NCI-H2171 treated with DMSO at 0.1 percent for 48 hours (cell line): ENCODE measurements at places on chromosomes 2 and 18.
A peak's percentile ranks its signal among the peaks of the same experiment; 100 is the strongest.

- DNase-seq: no peak
Observed at GRCh38 chr2:124120246-124120645, 95.2 kb downstream of the CNTNAP5 start.

DNA sequence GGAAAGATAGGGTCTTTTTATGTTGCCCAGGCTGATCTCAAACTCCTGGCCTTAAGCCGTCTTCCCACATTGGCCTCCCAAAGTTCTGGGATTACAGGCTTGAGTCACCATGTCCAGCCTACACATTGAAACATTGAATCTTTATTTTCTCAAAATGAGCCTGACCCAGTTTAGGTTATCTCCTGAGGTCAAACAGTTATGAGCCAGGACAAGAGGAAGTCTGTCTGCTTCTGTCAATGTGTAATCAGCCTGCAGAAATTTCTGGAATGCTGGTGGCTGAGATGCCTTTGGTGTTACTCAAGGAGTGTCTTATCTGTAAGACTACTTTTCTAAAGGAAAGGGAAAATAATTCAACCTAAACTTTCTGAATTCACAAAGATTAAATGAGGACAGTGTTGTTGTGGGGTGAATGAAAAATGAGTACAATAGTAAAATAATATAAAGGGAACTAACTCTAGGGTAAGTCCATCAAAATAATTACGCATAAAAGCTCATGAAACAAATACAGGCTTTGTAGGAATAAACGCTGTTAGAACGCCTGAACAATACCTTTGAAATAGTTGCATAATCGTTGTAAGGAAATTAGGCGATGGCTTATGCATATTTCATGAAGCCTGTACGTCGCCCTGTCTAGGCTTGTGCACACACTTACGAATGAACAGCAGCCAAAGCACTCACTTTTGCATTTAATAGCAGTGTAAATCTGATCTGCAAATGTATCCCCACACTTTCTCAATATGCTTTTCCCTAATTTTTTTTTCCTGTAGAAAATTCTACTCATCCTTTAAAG, 260.8 kb downstream of the RDH14 start:
- DNase-seq: peak; percentile 71

DNA sequence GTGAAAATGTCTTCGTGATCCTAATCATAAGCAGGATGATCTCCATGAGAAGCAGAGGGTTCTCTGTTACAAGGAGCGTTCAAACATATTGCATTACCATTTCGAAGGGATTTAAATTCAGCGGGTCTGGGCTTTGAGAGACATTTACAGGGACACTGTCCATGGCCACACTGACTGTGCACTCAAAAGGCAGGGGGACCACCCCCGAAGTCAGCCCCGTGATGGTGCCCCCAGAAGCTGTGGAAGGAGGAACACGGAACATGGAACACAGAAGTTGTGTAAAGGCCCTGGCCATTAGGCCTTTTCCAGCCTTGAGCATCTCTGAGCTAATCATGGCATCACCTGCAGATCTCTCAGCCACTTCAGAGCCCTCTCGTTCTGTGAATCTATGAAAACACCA, 268.4 kb upstream of the MYT1L start:
- DNase-seq: no peak

GRCh38 chr18:32734442-32734841, 38.4 kb downstream of the KLHL14 start:
- no peak for DNase-seq

DNA sequence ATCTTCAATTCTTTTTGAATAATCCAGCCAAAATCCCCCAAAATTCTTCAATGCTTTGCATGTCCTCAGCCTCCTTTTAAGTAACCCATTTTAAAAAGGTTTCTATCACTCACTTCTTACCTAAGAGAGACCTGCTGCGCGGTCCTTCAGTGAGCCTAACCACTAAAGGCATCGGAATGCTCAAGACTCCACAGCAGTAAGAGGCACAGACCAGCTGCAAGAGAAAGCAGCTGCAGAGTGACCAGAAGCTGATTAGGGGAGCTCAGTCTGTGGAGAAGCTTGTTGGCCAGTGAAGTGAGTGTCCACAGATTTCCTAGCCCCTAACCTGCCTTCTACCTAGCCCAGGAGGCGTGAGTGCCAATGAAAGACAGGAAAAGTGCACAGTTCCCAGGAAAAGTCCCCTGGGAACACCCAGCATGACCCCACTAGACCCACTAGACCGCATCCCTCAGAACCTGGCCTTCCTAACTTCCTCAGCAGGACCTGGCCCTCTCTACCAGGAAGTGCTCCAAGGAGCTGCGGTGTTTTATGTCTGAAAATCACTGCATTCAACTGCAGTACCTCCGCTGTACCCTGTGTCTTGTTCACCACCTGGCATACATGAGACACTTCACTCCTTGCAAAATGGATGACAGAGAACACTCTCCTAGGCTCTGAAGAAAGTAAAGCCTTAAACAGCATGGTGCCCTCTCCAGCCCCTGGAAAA, 10.1 kb downstream of the MBOAT2 start:
- no peak for DNase-seq

- no peak for DNase-seq
Observed at GRCh38 chr2:241891988-241892298, 22.4 kb downstream of the RTP5 start.

DNA sequence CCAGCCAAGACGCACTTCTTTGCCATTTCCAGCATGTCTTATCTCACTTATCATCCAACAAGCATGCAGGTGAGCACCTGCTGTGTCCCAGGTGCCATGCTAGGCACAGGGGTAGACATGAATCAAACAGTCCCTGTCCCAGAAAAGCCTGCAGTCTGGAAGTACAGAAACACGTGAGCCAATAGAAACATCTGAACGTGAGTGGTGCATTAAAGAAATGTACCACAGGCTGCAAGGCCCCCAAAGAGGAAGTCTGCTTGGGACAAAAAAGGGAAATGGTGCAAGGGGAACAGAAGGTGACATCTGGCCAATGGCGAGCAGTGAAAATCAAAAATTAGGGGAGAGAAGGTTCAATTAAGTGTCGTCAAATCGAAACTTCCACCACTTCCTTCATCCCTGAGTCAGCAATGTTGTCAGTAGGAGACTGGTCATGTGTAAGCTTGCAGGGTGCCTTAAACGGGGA, 17.6 kb upstream of the TMEM247 start:
- DNase-seq: no peak

DNA sequence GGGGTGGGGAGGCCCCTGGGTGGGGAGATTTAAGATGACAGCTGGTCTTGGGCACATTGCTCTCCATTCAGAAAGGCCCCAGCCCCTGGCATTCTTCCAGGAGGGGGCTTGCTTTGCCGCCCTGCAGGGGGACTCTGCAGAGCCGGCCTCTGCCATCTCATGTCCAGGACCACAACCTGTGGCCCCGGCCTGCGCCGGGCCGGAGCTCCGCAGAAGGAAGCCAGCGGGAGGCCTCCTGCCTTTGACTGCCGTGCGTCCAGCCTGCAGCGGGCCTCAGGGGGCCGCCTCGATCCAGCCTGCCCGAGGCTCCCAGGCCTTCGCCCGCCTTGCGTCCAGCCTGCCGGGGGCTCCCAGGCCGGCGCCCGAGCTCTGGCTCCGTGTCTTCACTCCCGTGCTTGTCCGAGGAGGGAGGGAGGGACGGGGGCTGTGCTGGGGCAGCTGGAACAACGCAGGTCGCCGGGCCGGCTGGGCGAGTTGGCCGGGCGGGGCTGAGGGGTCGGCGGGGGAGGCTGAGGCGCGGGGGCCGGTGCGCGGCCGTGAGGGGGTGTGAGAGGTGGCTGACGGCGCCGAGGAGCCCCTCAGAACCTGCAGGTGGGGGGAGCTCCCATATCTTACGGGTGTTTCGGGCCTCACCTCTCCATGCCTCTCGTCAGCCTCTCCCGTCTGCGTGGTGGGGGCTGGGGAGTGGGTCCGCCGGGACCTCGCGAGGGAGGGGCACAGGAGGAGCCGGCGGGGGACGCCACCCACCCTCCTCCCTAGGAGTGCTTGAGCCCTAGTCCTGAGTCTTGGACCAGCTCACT, 20.4 kb downstream of the GPC1 start:
- no peak for DNase-seq

DNA sequence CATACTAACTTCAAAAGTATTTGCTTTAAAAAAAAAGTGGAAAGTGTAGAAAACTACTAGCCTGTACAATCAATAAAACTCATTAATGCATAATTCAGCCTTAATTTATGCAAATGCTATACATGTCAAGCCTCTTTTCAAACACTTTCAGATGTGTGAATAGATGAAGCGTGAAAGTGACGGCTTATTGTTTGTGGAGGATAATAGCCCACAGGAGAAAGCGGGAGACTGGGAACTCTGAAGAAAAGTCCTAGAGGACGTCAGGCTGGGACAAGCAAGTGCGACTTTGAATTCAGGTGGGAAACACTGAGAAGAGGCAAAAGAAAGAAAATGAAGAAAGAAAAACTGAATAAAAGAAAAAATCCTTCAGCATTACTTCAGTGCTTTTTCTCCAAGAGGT, 108.5 kb downstream of the STK39 start:
- DNase-seq: no peak

DNA sequence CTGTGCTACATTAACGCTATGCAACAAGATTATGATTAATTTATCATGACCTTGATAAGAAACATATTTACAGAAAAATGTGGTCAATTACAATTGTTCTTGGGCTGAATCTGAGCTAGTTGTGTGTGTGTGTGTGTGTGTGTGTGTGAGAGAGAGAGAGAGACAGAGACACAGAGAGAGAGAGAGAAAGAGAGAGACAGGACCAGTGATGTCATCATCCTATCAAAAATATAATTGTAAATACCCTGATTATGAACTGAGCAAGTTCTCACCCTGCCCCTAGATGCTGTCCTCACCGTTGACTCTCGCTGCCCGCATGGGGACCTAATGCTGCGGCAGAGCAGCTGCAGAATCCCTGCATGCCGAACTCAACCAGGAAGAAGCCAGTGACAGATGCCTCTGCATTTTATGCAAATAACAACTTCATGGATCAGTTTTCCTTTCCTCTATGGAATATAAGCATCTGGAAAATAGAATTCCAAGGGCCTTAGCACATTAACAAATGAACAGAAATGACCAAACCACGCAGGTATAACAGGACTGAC, 512.5 kb downstream of the PLCL1 start:
- DNase-seq: no peak

GRCh38 chr18:11074889-11075288, 74.5 kb downstream of the PIEZO2 start:
- no peak for DNase-seq

DNA sequence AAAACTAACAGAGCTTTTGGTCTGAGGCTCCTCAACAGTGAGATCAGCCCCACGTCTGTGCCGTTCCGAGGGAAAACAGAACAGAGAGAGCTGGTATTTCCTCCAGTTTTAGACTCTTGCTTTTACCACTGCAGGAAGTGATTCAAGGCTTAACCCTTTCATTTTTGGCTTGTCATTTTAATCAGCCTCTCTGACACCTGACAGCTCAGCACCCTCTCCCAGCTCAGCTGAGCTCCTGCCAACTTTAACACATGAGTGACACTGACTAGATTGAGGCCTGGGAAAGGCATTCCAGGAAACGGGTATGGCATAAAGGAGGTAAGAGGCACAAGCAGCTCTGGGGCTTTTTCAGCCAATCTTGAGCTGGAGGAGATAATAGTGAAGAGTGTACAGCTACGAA, 239.4 kb upstream of the SKOR2 start:
- no peak for DNase-seq

- no peak for DNase-seq
Observed at GRCh38 chr2:15810477-15811150, 129.7 kb upstream of the MYCN start.

DNA sequence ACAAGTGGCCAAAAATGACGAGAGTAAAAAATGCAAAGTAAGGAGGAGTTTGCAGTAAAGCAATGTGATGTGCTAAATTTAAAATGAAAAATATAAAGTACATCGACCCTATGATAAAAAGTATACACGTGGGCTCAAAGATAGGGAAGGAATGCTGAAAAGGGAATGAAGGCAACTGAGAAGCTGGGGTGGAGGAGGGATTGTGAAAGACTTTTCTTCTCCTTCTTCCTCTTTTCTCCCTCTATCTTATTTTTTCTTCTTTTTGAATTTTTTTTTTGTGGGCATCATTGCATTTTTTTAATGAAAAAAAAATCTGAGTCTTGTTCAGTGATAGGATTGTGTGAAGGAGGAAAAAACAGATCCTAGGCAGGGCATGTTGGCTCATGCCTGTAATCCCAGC, 57.6 kb upstream of the STK17B start:
- DNase-seq: no peak

DNA sequence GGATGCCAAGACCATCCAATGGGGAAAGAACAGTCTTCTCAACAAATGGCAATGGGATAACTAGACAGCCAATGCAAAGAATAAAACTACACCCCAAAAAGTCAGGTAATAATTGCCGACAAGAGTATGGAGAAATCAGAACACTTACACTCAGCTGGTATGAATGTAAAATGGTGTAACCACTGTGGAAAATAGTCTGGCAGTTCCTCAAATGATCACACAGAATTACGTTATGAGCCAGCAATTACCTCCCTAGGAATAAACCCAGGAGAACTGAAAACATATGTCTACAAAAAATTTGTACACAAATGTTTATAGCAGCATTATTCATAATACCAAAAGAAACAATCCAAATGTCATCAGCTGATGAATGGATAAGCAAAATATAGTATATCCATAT, 8.8 kb downstream of the IWS1 start:
- no peak for DNase-seq

- peak; percentile 27 for DNase-seq
Observed at GRCh38 chr2:222993920-222994650, 57.9 kb upstream of the KCNE4 start.

DNA sequence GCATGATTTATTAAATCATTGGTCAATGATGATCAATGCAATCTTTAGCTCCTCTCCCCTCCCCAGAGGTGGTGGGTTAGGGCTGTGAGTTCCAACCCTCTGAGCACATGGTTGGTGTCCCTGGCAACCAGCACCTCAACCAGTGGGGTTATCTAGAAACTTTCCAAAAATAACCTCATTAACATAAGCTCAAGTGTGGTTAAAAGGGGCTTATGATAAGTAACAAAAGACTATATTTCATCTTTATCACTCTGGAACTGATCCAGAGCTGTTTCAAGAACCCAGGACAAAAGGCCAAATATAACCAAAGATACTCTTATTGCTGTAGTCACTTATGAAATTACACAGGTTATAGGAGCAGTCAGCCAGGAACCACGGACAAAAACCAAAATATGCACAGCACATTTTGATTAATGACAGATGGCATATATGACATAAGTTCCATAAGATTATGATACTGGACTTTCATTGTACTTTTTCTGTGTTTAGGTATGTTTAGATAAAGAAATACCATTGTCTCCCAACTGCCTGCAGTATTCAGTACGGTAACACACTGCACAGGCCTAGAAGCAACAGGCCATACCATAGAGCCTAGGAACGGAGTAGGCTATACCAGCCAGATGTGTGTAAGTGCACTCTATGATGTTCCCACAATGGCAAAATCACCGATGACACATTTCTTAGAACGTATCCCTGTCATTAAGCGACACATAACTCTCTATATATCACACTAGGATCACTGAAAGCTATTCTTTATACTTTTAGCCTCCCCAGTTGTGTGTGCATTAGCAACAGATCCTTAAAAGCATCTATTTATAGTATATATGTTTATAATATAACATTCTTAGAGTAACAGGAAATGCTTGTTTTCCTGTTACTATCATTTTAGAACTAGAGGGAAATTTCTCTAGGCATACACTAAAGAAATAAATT, 31.9 kb downstream of the KIDINS220 start:
- DNase-seq: no peak
